ENCODE measurements at places on chromosomes 6 and 20. TPM values are rescaled to one million over a fixed set of nuclear protein-coding genes. Genes with fewer than 3 reads are reported as not detected.

- H3K27ac ChIP-seq, result no peak overlapping the region
- DNase-seq, result no peak
- H3K4me1 ChIP-seq, result no peaks in the 10 kb centered on the region
- H3K4me3 ChIP-seq, result no peak overlapping the region
These were observed 81.0 kb downstream of the COL9A1 start for GRCh38 chr6:70221715-70222438.

- H3K36me3 ChIP-seq, result no peaks in the 10 kb centered on the region
- H3K27me3 ChIP-seq, result no peaks in the 10 kb centered on the region
- peaks cover 16% of the 10 kb centered on the region for H3K4me1 ChIP-seq
- no peak overlapping the region for H3K4me3 ChIP-seq
- no peak for DNase-seq
- no peak overlapping the region for H3K27ac ChIP-seq
These were observed 42.0 kb upstream of the BCAS1 start for GRCh38 chr20:54112221-54112884.

- no peak overlapping the region for H3K4me3 ChIP-seq
- H3K4me1 ChIP-seq, result no peaks in the 10 kb centered on the region
- no peaks in the 10 kb centered on the region for H3K36me3 ChIP-seq
- H3K27ac ChIP-seq, result no peak overlapping the region
- no peak for DNase-seq
- H3K27me3 ChIP-seq, result no peaks in the 10 kb centered on the region
These were observed 96.6 kb upstream of the SUPT3H start for GRCh38 chr6:45474376-45474775.

The POPDC3 gene
- not detected for total RNA-seq

- H3K36me3 ChIP-seq, result peaks cover 6% of the 10 kb centered on the region
- H3K4me3 ChIP-seq, result peak overlapping the region; percentile 69
- H3K27ac ChIP-seq, result peak overlapping the region; percentile 76
- no peaks in the 10 kb centered on the region for H3K27me3 ChIP-seq
- no peak for DNase-seq
These were observed 548 bp upstream of the HLA-DRA start for GRCh38 chr6:32439139-32439538.

GRCh38 chr20:44643154-44643519, 8.4 kb downstream of the ADA start:
- DNase-seq, result no peak
- H3K4me1 ChIP-seq, result peaks cover 12% of the 10 kb centered on the region
- H3K4me3 ChIP-seq, result no peak overlapping the region
- H3K27me3 ChIP-seq, result no peaks in the 10 kb centered on the region
- no peaks in the 10 kb centered on the region for H3K36me3 ChIP-seq
- peak overlapping the region; percentile 29 for H3K27ac ChIP-seq

The HLA-DPA1 gene
- 200 TPM for total RNA-seq
